Occipital lobe (tissue), 3 donors: ENCODE measurements at places on chromosomes 3 and 15.

- no peak for DNase-seq
Measured at GRCh38 chr3:193774916-193775285, 181.9 kb downstream of the OPA1 start.

DNA sequence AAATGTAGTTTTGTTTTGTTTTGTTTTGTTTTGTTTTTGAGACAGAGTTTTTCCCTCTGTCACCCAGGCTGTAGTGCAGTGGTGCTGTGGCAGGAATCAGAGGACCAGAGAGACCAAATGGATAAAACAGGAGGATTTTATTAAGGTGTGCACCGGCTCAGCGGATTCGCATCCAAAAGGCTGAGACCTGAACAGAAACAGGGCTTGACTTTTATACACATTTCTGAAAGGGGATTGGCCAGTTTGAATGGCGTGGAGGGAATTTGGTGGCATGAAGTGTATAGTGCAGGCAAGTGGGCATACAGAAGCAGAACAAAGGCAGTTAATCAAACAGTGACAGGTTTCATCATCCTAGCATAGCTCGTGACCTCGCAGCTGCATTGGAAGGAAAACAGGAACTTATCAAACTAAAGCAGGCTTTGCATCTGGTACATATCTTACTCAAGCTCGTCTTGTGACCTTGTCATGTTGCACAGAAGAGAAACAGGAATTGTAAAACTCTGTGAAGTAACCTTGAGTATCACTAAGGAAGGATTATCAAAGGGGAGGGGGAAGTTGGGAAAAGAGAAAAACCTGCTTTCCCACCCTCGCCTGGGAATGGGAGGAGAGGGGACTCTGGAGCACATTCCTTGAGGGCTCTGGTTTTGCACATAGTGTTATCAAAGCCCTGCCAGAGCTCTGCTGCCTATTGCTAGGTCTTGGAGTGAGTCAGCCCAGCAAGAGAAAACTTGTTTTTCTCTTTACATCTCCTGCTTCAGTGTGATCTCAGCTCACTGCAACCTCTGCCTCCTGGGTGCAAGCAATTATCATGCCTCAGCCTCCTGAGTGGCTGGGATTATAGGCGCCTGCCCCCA lies 38.5 kb downstream of the C3orf62 start:
- no peak for DNase-seq

- DNase-seq, result no peak
Measured at GRCh38 chr3:190626951-190627620, 113.2 kb downstream of the IL1RAP start.

GRCh38 chr3:187290503-187290902 lies 1.0 kb downstream of the MASP1 start:
- DNase-seq, result no peak

- no peak for DNase-seq
Measured at GRCh38 chr3:14555835-14556234, 15.7 kb upstream of the GRIP2 start.

DNA sequence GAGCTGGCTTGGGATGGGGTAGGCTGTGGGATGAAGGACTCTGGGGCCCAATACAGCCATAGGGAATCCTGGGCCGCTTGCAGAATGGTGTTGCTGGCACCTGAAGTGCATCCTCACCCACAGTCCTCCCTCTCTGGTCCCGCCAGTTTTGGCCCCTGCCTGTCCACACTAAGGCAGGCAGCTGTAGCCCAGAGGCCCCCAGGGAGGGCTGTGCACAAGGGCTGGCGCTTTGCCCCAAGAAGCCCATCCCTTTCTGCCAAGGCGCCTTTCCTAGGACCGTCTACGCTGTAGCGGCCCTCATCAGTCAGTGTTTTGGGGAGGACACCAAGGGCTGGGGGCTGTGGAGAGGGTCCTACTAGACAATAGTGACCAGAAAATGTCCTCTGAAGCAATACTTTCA lies 116.2 kb upstream of the ABHD17C start:
- no peak for DNase-seq

GRCh38 chr3:141076036-141076773 lies 25.1 kb downstream of the SPSB4 start:
- DNase-seq, result no peak

DNA sequence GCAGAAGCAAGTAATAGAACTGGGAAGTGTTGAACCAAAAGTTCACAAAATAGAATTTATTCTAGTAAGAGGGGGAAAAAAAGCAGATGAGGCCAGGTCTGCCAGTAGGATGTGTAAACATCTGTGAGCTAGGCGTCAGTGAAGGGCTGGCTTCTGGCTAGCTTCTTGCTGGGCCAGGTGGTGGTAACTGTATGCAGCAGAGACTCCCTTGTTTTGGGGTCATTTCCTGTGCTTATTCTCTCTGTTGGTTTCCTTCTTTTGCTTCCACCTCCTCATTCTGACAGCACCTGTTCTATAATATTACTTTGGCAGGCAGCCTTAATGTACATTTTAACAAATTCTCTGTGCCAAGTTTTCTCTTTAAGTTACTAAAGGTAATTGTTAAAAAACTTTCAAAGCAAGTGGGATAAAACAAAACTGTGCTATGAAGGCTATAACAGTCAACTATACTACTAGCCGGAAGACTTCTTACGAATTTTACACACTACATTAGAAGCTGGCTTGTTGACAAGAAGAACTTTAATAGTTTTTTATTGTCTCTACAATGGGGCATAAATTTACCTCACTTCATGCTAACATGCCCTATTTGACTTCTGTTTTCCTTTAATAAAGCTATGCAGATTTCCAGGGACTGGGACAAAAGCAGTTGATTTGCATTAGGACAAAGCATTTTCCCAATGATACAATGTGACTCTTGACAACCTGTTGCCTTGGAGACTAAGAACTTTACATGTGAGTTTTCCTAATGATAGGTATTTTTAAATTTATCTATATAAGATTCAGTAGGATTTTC lies 318.8 kb upstream of the NAALADL2 start:
- DNase-seq, result no peak

DNA sequence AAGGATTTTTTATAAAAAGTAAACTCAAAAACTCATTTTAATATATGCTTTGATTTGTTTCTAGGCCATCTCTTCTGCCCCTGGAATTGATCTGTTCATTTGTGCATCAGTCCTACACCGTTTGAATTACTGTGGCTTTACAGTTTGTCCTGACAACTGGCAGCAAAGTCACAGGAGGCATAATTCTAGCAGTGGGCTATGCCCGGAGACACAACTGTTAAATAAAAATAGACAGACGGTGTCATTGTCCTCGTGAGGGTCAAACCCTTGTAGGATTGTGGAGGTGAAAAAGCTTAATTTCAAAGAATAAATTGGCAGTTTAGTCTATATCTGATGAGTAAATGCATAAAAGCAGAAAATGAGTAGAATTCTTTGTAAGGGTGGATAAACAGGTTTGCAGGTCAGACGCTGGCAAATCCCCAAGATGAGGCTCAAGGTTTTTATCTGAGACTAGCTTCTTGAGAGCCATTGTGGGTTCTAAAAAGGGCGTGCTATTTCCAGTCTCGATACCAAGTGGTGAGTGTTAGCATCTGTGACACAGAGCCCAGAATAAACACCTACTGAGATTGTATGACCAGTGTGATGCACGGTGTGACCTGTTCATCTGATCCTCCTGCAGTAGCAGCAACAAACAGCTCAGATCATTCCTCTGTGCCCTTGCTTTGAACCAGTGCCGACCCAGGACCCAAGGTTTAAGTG lies 51.5 kb upstream of the SLCO3A1 start:
- no peak for DNase-seq
